Activated CD4-positive, alpha-beta T cell treated with anti-CD3 and anti-CD28 coated beads, Interleukin-2, amount 10 ng/mL, durations not matched to agents 24 days and 14 days (primary cell): ENCODE measurements at places on chromosomes 12 and 14.

DNA sequence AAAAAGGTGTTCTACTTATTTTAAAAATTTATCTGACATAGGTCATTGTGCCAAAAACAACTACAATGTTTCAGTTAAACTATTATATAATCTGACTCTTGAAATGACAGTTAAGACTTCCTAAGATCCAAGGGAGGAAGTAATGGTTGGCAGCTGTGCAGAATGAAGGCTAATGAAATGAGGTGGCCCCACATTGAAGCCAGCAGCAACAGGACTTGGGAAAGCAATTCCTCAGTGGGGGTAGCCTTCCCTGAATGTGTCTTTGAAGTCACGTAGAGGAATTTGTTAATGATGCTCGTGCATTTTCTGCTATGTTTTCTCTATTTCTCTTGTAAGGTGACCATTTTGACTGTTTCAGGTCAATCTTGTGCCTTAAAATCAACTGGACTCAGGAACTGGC lies 162.4 kb upstream of the DAAM1 start:
- no peak for DNase-seq

DNA sequence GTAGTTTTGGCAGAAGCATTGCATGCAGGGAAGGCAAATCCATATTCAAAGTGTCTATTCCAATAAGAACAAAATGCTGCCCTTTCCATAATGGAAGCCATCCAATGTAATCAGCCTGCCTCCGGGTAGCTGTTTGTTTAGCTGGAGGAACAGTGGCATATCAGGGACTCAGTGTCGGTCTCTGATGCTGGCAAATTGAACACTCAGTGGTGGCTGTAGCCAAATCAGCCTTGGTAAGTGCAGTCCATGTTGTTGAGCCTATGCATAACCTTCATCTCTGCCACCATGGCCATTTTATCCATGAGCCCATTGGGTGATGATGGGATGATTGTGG lies 147.8 kb upstream of the MAX start:
- no peak for DNase-seq

GRCh38 chr12:1435044-1435443 lies 159.3 kb downstream of the FBXL14 start:
- no peak for DNase-seq

GRCh38 chr12:93376436-93377251 lies 1.1 kb upstream of the NUDT4 start:
- peak; percentile 62 for DNase-seq

DNA sequence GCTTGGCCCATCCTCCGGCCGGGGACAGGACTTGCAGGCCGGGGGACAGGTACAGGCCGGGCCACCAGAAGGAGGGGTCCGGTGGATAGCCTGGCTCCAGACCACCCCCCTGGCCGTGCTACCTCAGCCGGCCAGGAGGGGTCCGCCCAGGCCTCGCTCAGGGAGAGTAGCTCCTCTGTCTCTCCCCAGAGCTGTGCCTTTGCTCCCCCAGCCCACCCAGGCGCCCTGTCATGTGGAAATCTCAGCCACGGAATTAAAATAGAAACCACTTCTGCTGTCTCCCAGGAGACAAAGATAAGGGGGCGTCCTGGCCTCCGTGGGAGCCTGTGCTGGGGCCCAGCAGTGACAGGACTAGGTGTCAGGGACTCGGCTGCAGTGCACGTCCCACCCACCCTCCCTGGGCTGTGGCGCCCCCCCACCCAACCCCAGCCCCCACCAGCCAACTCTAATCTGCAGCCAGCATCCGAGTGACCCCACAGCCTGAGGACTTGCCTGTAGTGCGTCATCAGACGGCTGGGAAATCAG lies 3.3 kb upstream of the CRIP2 start:
- DNase-seq = no peak

DNA sequence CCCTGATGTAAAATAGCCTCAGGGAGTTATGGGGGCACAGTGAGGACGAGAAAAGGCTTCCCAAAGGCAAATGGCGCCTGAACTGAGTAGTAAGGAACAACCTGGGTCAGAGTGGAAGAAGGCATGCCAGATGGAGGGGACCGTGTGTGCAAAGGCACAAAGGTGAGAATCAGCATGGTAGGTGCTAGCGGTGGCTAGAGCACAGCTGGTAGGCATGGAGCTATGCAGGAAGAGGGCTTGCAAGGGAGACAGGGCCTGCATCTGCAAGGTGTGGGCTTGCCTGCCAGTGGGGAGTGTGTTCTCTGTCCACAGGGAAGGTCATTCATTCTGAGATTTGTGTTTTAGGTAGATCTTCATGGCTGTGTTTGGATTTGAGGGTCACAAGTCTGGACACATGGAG lies 18.5 kb upstream of the HSP90AA1 start:
- no peak for DNase-seq

- no peak for DNase-seq
Observed at GRCh38 chr12:4445156-4446101, at the start of gene FGF6. FGF6 (minus strand) TSS chr12:4445815; CDS start chr12:4445570, 245 bp downstream.

DNA sequence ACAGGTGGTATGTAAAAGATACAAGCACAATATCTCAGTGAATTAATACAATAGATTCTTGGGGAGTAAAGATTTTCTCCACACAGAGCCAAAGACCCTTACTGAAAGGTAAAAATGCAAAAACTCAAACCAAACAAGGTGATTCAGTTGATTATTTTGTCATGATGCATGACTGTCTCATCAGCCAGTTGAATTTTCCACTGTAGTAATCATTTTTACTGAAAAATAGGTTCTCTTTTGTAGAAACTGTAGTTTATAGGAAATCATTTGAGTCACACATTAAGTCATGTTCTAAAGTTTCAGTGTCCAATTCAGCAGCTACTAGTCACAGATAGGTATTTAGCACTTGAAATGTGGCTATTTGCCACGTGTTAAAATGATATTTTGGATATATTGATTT lies 53.6 kb downstream of the PPFIA2 start:
- no peak for DNase-seq

DNA sequence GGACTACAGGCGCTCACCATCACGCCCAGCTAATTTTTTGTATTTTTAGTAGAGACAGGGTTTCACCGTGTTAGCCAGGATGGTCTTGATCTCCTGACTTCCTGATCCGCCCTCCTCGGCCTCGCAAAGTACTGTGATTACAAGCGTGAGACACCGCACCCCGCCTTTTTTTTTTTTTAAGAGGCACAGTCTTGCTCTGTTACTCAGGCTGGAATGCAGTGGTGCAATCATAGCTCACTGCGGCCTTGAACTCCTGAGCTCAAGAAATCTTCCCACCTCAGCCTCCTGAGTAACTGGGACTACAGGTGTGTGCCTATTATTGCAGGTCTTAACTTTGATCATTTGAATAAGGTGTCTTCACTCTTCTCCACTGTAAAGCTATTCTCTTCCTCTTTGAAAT lies 5.3 kb upstream of the GLTP start:
- no peak for DNase-seq

DNA sequence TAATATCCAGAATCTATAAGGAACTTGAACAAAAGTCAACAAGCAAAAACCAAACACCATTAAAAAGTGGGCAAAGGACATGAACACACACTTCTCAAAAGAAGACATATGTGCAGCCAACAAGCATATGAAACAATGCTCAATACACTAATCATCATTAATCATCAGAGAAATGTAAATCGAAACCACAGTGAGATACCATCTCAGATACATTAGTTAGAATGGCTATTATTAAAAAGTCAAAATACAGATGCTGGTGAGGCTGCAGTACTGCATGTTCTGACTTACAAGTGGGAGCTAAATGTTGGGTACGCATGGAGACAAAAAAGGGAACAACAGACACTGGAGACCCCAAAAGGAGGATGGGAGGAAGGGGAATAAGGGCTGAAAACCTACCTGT lies 67.1 kb downstream of the BLTP3B start:
- DNase-seq = no peak

DNA sequence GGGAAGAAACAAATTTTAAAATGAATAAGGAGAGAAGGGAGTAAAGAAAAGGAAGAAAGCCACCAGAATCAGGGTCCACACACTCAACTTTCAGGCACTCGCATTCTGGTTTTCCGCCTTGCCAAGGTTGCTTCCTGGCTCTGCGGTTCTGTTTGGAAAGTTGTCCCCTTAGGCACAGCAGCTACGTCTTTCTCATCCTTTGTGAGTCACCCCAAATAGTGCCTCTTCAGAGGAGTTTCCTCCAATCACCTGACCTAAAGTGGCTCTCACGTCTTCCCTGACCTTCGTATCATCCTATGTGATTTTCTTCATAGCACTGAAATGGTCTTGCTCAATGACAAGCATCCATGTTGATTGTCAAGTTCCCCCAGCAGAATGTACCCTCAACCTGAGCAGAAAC lies 99.5 kb upstream of the TMCC3 start:
- DNase-seq = no peak

DNA sequence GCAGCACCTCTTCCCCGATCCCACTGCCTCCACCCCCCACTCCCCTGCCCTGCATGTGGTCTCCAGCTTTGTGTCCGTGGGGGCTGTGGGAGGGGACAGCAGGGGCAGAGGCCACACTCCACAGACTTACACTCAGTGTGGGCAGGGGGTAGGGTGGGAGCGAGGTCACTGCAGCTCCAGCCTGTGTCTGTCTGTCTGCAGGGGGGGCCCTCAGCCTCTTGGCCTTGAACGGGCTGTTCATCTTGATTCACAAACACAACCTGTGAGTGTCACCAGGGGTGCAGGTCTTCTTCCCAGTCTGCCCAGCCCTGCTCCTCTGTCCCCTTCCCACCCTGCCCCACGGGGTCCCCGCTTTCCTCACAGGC lies 6.5 kb downstream of the NOC4L start:
- DNase-seq = no peak

DNA sequence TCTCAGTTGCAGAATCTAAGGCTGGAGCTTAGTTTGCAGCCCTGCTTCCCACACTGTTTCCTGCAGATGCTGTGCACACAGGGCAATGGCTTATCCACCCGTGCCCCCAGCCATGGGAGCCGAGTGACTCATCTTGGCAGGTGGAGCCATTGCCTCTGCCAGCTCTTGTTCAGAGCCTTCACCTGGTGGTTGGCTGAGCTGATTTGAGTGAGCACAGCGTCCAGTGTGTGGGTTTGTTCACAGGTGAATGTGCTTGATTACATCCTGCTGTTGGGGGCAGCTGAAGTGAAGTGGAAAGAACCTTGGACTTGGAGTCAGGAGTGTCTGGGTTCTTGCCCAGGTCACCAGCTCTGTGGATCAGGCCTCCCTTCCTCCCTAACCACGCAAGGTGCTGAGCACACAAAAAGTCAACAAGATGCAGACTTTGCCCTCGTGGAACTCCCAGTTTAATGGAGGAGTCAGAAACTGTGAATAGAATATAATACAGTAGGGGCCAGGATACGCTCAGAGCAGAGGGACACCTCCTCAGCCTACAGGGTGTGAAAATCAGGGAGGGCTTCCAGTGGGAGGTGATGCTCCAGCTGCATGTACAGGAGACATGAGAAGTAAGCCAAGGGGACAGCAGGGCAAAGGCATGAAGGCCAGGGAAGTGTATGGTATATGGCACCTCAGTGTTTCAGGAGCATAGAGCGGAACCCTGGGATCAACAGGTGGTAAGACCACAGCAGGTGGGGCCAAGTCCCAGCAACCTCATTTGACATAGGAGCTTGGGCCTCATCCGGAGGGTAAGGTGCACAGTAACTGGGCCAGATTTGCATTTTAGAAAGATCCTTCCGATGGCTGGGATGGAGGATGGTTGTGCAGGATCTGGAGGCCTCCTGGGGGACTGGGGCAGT lies 22.8 kb downstream of the JDP2 start:
- no peak for DNase-seq

- DNase-seq = no peak
Observed at GRCh38 chr14:53849549-53849948, 107.1 kb downstream of the BMP4 start.

GRCh38 chr12:12705838-12706520 lies 10.0 kb upstream of the GPR19 start:
- DNase-seq = peak; percentile 73

- no peak for DNase-seq
Observed at GRCh38 chr12:108310489-108310888, 28.6 kb downstream of the CMKLR1 start.

GRCh38 chr14:38111046-38111445 lies 96.7 kb upstream of the SSTR1 start:
- DNase-seq = no peak

DNA sequence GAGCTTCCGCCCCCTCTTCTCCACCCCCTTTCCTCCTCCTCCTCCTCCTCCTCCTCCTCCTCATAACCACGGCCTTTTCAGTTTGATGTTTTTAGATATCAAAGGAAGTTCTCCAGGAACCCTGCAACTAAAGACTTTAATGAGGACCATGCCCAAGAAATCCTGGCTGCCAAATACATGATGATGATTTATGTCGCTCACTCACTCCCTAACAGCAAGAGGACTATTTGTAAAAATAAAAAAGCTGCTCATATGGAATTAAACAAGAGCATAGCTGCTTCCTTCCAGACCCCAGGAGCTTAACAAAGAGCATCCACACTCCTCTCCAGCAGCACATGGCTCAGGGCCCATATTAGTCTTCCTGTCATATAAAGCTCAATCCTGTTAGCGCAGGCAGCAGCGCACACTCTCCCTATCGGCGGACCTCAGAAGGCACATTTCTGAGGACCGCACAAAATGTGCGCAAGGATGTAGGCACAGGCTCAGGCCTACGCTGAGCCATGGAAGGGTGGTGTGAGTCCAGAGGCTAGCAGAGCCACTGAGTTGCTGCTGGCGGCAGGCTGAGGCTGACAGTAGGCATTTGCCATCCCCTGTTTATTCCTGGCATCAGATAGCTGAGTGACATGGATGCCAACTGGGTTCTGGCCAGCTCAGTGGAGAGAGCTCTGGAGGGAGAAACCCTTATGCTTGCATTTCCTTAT lies 232.8 kb downstream of the MSRB3 start:
- no peak for DNase-seq

GRCh38 chr12:99442758-99443157 lies 204.8 kb upstream of the GARIN6 start:
- no peak for DNase-seq

DNA sequence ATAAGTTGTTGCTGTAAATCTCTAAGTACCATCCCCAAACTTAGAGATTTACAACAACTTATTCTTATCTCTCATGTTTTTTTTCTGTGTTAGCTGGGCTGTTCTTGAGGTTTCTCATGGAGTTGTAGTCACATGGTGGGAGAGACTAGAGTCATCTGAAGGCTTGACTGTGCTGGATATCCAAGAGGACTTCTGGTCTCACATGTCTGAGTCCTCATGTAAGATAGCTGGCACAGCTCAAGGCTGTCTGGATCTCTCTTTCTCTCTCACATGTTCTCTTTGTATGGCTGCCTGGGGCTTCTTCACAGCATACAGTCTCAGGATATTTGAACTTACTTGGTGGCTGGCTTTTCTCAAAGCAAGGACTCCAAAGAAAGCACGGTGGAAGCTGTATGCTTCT lies 63.8 kb downstream of the DACT1 start:
- DNase-seq = no peak

DNA sequence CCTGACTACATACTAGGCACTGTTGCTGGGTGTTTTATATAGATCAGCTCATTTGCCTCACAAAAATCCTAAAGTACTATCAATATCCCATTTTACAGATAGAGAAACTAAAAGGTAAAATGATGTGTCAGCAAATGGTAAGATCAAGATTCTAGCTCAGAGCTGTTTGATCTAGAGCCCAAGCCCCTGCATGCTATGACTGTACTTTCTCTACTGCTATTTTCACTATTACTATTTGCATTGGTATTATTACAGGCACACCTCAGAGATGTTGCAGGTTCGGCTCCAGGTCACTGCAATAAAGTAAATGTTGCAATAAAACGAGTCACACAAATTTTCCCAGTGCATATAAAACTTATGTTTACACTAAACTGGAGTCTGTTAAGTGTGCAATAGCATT lies 10.9 kb downstream of the ISCU start:
- DNase-seq = no peak
